Neural progenitor cell (in vitro differentiated cells): ENCODE measurements at places on chromosomes 16 and 17. TPM values are rescaled to one million over a fixed set of nuclear protein-coding genes. Genes with fewer than 3 reads are reported as not detected.

GRCh38 chr16:55328611-55329569, 4.9 kb downstream of the IRX6 start:
- H3K4me3 ChIP-seq, result peak overlapping the region; percentile 30
- no peak overlapping the region for H3K27ac ChIP-seq
- H3K27me3 ChIP-seq, result peaks cover 100% of the 10 kb centered on the region
- H3K4me1 ChIP-seq, result peaks cover 30% of the 10 kb centered on the region
- H3K36me3 ChIP-seq, result no peaks in the 10 kb centered on the region

DNA sequence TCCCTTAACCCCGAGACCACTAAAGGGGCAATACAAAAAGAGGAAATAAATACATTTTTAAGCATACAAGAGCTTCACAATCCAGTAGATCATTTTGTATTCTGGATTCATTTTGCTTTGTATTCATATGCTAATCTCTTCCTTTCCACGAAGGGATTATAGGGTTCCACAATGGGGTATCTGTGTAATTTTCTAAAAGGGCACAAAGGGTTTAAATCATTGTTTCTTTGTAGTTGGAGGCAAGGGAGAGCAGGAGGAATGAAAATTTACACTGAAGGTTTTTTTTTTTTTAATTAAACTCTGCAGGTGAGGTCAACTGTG, 592 bp upstream of the NUFIP2 start:
- H3K4me1 ChIP-seq, result peaks cover 24% of the 10 kb centered on the region
- no peaks in the 10 kb centered on the region for H3K27me3 ChIP-seq
- peak; percentile 63 for DNase-seq
- peak overlapping the region; percentile 96 for H3K27ac ChIP-seq

- DNase-seq, result no peak
- H3K4me3 ChIP-seq, result no peak overlapping the region
- H3K27me3 ChIP-seq, result no peaks in the 10 kb centered on the region
- no peaks in the 10 kb centered on the region for H3K36me3 ChIP-seq
- H3K27ac ChIP-seq, result no peak overlapping the region
Observed at GRCh38 chr16:22353191-22353919, 21.1 kb downstream of the CDR2 start.

DNA sequence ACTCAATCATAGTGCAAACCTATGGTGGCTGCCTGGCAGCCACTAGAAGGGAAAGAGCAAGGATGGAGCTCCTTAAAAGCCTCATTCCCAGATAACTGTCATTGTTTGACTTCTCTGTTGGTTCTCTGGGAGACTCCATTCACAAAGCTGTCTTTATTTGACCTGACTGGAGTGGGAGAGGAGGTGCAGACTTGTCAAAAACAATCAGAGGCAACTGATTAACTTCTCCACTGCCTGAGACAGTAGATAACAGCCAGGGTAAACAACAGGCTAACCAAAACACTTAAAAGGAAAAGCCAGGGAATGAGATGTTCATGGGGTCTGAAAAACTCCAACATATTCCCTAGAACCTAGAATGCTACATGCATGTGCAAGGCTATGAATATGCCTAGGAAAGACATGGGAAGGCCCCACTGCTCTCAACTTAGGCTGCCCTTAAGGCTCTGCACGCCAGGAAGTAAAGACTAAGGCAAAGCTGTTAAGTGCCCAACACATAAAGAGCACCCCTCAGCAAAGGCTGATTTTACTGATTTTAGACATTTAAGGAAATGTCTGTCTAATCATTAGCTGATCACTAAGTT, 82.0 kb downstream of the TTC19 start:
- no peaks in the 10 kb centered on the region for H3K4me1 ChIP-seq
- no peak overlapping the region for H3K27ac ChIP-seq
- H3K27me3 ChIP-seq, result no peaks in the 10 kb centered on the region
- peaks cover 26% of the 10 kb centered on the region for H3K36me3 ChIP-seq
- no peak overlapping the region for H3K4me3 ChIP-seq

DNA sequence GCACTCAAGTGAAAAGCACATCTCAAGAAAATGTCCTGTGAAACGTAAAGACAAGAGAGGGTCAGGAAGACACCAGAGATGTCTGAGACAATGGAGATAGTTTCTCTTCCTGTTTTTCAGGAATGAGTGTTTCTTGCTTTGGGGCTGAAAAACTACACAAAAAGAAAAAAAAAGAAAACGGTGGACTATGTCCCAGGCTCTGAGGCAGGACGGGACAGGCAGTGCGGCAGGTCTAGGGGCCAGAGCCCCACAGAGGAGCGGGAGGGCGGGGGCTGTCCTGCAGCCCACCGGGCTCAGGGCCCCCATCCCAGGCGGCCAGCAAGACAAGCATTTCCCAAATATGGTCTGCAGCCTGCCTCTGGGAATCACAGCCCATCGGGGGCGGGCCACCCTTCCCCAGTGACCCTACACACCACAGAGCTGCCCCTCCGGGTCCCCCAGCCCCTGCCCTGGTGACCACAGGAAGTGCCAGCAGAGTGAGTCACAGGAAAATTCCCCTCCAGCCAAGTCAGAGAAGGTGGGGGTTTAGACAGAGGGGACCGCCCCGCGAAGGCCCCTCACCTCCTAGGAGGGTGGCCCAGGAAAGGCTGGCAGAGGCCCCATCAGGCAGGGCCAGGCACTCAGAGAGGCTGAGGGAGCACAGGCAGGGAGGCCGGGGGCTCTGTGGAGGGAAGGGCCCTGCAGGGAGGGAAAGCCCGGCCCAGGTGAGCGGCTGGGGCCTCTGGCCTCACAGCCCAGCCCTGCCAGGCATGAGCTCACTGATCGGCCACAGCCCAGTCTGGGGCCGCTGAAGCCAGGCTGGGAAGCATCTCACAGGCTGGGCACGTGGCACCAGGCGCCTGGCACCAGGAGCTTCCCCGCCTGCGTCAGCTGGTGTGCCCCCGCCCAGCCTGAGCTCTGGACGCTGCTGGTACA, 6.3 kb downstream of the BCAR1 start:
- peaks cover 28% of the 10 kb centered on the region for H3K4me1 ChIP-seq
- H3K36me3 ChIP-seq, result no peaks in the 10 kb centered on the region
- no peak overlapping the region for H3K4me3 ChIP-seq
- DNase-seq, result peak; percentile 57

DNA sequence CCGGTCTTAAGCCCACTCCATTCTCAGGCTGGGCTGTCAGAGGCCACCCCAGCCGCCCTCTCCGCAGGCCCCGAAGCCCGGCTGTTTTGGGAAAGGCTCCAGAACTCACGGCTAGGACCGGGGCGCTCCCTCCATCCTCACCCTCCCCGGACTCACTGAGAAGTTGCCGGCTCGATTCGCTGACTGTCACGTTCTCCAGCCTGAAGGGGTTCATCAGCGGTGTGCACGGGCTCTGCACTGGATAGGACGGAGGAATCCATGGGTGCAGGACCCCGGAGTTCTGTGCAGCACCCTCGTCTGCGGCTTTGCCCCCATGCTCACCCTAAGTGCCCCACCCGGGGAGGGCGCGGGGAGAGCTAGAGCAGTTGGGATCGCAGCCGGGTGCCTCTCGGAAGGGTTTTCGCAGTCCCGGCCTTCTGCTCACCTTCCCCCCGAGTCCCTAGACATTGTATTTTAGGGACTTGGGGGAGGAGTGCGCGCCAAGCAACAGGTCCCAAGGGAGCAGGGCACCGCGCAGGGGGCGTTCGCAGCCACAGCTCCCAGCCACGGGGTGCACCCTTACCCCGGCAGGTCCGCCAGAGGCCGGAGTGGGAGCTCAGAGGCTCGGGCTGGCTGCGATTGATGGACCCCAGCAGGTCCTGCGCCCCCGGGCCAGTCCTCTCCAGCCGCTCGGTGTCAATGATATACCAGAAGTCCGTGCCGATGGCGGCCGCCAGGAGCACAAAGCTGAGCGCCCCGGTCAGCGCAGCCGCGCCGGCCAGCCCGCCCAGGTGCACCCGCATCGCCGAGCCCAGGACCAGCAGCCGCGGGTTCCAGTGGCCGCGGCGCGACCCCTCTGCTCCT, 1.0 kb downstream of the TMEM114 start:
- no peak overlapping the region for H3K27ac ChIP-seq
- H3K4me1 ChIP-seq, result peaks cover 6% of the 10 kb centered on the region
- peak overlapping the region; percentile 55 for H3K4me3 ChIP-seq
- no peaks in the 10 kb centered on the region for H3K36me3 ChIP-seq

- H3K27ac ChIP-seq, result no peak overlapping the region
- H3K27me3 ChIP-seq, result peaks cover 50% of the 10 kb centered on the region
- peaks cover 14% of the 10 kb centered on the region for H3K4me1 ChIP-seq
- DNase-seq, result no peak
- no peak overlapping the region for H3K4me3 ChIP-seq
Observed at GRCh38 chr17:63843910-63844677, 1.6 kb upstream of the SMARCD2 start.

GRCh38 chr17:59345476-59345875, 14.0 kb downstream of the YPEL2 start:
- H3K27ac ChIP-seq, result no peak overlapping the region
- DNase-seq, result no peak
- no peaks in the 10 kb centered on the region for H3K36me3 ChIP-seq
- H3K27me3 ChIP-seq, result no peaks in the 10 kb centered on the region

DNA sequence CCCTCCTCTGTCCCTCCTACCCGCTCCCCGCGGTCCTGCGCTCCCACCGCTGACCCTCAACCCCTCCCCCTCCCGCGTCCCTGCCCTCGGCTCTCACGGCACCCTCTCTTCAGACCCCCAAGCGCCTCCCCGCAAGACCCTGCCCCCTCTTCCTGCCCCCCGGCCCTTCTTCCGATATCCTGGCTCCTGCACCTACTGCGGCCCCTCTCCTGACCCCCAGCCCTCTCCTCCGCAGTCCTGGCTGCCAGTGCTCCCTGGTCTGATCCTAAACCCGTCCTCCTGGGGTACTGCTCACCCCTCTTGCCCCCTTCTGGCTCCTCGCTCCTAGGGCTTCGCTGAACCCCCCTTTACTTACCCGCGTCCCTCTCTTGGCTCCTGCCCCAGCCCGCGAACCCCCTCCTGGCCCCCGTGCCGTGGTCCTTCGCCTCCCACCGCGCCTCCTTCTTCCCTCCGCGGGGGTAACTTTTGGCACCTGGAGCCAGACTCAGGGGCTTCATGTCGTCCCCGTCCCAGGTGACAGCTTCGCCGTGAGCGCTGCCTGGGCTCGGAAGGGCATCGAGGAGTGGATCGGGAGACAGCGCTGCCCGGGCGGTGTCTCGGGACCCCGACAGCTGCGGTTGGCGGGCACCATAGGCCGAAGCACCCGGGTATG, 839 bp downstream of the NKD1 start:
- no peak overlapping the region for H3K27ac ChIP-seq
- H3K36me3 ChIP-seq, result no peaks in the 10 kb centered on the region
- H3K27me3 ChIP-seq, result peaks cover 65% of the 10 kb centered on the region
- H3K4me3 ChIP-seq, result peak overlapping the region; percentile 73
- DNase-seq, result peak; percentile 10

GRCh38 chr17:80023481-80024205, 12.0 kb downstream of the TBC1D16 start:
- peak; percentile 41 for DNase-seq
- peaks cover 5% of the 10 kb centered on the region for H3K4me1 ChIP-seq
- H3K36me3 ChIP-seq, result no peaks in the 10 kb centered on the region
- no peak overlapping the region for H3K4me3 ChIP-seq
- H3K27ac ChIP-seq, result peak overlapping the region; percentile 70

DNA sequence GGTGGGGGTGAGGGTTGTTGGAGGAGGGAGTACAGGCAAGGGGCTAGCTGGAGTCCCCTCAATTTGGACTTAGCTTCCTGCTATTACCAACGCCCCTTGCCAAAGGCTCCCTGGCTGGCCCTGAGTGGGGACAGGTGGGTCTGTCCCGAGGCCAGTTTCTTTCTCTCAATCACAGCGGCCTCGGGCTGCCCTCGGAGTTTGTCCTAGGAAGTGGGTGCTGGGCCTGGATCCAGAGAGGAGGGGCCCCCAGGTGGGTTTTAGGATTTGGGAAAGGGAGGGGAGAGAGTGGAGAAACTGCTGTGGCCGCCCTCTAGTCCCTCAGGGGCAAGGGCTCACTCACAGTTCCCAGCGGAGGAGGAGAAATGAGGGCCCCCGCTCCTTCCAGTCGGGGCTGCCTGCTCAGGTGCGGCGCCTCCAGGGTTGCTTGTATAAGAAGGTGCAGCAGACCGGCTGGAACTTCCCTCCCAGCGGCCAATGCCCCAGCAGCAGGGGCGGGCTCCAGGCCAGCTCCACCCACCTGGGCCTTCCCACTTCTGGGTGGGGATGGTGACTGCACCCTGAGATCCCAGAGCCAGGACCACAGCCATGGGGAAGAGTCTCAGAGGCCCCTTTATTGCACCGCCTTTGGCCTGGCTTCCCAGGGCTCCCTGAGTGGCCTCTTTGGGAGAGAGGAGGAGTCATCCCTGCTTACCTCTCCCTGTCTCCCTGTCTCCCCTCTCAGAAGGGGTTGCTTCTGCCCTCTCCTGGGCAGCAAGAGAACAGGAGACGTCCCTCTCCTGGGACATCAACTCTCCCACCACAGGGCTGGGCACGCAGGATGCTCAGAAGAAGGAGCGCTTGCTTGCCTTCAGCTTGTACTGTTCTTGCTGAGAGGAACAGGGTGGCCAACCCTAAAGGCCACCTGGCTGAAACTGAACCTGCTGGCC, 112.0 kb upstream of the SMURF2 start:
- DNase-seq, result peak; percentile 71
- peak overlapping the region; percentile 50 for H3K4me3 ChIP-seq
- H3K4me1 ChIP-seq, result peaks cover 22% of the 10 kb centered on the region
- H3K27me3 ChIP-seq, result peaks cover 46% of the 10 kb centered on the region
- H3K36me3 ChIP-seq, result no peaks in the 10 kb centered on the region

- no peaks in the 10 kb centered on the region for H3K36me3 ChIP-seq
- H3K27ac ChIP-seq, result no peak overlapping the region
- peak; percentile 64 for DNase-seq
- H3K4me1 ChIP-seq, result peaks cover 8% of the 10 kb centered on the region
- no peaks in the 10 kb centered on the region for H3K27me3 ChIP-seq
Observed at GRCh38 chr17:1720856-1721386, 3.6 kb upstream of the WDR81 start.

RASD1 gene
- total RNA-seq, result 0.88 and 2.8 TPM in 2 replicates

TLCD2 gene
- total RNA-seq, result 0.15 and 0.28 TPM in 2 replicates

CALB2 gene
- total RNA-seq, result 0.62 TPM in 1 of 2 replicates, not detected in the other

GRCh38 chr17:44187131-44187899, 543 bp downstream of the TMUB2 start:
- H3K27me3 ChIP-seq, result no peaks in the 10 kb centered on the region
- no peaks in the 10 kb centered on the region for H3K36me3 ChIP-seq
- H3K27ac ChIP-seq, result peak overlapping the region; percentile 68
- no peak for DNase-seq
- H3K4me1 ChIP-seq, result peaks cover 16% of the 10 kb centered on the region
- H3K4me3 ChIP-seq, result peak overlapping the region; percentile 88

DNA sequence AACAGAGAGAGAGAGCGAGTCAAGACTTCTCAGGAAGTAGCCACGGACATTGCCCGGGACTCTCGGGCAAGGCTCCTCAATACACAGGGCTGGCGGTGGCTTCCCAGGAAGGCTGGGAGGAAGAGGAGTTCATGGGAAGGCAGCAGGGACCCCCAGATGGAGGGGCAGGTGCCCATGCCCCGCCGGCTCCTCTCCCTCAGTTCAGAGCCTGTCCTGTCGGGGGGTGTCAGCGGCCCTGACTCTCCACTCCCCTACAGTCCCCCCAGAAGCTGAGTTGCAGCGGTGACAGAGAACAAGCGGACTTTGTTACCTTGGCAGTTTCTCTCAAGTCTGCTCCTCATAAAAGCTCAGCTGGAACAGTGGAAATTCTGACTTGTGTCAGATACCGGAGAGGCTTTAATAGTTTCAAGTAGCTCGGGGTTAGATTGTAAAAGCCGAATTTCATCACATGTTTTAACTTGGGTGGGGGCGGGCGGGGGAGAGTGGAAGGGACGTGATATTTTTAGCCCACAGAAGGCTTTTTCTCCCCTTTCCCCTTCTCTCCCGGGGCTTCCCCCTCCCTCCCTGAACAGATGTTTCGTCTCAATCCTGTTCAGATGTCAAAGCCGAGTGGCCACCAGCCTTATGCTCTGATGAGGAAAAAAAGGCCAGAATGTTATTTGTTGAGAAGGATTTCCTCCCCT, 65.2 kb downstream of the NKD1 start:
- peaks cover 11% of the 10 kb centered on the region for H3K4me1 ChIP-seq
- DNase-seq, result no peak
- no peak overlapping the region for H3K4me3 ChIP-seq
- no peak overlapping the region for H3K27ac ChIP-seq

KRTAP4-4 gene
- not detected in 2 replicates for total RNA-seq
